ENCODE measurements at places on chromosomes 6 and 20.
A peak's percentile ranks its signal among the peaks of the same experiment; 100 is the strongest.

DNA sequence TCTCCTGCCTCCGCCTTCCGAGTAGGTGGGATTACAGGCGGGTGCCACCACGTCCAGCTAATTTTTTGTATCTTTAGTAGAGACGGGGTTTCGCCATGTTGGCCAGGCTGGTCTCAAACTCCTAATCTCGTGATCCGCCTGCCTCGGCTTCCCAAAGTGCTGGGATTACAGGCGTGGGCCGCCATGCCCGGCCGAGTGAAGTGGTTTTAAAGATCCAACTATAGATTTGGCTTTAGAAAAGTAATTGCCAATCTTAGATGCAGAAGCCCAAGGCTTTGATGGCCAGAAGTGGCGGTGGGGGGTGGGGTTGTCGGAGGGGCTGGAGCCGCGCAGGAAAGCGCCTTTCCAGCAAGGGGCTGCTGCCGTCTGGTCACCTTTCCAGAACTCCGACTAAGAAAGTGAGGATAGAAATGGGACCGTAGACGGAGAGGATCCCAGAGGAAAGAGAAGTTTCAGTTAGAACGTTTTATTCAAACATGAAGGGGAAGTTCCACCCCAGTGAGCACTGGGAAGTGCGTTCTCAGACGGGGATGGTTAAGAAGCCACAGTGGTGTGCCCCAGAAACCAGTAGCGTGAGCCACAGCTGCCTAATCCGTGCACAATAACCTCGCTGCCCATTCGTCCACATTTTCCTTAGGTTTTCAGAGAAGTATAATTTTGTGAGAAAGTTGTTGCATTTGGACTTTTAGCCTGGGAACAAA is 69.7 kb downstream of the DLL1 start:
- no peak for DNase-seq

- no peak for DNase-seq
These were observed 6.6 kb downstream of the HLA-F start for GRCh38 chr6:29729774-29730328.

- DNase-seq = no peak
These were observed 118.1 kb downstream of the QKI start for GRCh38 chr6:163532526-163533078.

GRCh38 chr6:41894366-41895299 is 542 bp downstream of the USP49 start:
- DNase-seq = peak; percentile 5

DNA sequence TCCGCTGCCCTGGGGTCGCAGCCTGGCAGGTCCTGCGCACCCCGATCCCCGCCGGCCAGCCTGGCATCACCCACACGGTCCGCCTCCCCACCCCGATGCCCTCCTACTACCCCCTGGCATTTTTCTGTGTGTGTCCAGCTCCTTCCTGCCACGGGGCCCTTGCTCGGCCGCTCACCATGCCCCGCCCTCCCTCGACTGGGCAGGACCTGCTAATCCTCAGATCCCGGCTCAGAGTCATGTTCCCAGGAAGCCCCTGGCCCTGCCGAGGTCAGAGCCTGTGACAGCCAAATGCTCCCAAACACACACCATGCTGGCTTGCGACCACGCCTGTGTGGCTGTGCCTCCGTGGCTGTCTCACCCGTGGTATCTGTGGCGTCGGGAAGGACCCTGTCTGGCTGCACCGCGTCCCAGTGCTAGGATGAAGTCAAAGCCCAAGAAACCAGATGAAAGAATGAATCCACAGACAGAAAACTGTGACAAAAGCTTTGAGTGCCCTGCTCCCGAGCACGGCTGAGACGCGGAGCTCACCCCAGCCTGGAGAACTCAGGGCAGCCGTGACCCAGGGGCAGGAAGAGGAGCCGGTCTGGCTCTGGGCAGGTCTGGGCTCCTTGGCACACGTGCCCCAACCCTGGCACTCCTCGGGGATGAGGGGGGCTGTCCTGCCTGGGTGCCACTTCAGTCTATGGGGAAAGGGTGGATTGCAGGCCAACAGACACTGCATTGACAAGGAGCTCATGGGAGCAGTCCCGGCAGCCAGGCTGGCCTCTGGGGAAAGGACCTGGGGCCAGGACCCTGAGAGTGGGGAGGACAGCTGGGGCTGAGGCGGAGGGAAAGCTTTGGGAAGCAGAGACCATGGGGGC is 20.8 kb upstream of the SLCO4A1 start:
- DNase-seq = no peak

GRCh38 chr6:66735106-66735890 is 1028.3 kb upstream of the EYS start:
- DNase-seq = no peak

DNA sequence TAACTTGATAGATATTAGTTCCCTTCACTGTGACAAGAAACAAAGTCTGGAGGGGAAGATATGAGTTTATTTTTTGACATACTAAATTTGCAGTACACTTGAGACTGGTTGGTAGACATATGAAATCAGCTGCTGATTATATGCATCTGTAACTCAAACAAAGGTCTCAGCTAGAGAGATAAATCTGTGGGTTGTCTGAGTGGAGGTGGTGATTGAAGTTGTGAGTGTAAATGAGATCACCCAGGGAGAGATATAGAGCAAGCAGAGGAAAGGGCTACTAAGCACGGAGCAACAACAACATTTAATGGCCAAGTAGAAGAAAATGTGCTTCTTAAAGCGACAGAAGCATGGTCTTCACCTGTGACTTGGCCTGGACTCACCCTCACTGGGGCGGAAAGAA is 173.2 kb upstream of the EYA4 start:
- no peak for DNase-seq

DNA sequence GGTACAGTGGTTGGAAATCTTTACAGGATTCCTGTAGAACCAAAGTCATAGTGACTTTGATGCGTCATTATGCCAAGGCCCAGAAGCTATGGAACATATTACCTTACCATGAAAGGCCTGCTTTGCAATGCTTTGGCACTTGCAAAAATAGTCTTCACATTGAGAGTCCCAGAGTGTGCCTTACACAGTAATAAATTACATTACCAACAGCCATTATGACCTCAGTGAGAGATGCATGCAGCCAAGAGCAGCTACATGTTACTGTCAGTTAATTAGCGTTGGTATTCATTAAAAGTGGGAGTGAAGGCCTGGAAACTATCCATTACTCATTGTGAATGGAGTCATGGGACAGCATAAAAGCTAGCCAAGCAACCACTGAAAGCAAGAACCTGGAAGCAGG is 39.2 kb upstream of the HDDC2 start:
- no peak for DNase-seq

DNA sequence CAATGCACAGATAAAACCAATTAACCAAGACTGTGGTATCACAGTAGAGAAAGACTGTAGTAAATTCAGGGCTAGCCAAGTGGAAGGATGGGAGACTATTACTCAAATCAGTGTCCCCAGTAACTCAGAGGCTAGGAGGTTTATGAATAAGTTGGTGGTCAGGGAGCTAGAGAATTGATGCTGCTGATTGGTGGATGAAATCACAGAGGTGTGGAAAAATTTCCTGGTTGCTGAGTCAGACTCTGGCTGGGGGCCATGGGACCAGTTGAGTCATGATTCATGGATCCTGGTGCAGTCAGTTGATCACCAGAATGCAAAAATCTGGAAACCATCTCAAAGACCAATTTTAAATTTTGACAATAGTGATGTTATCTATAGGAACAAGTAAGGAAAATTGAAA is 555.9 kb downstream of the C6orf118 start:
- no peak for DNase-seq

DNA sequence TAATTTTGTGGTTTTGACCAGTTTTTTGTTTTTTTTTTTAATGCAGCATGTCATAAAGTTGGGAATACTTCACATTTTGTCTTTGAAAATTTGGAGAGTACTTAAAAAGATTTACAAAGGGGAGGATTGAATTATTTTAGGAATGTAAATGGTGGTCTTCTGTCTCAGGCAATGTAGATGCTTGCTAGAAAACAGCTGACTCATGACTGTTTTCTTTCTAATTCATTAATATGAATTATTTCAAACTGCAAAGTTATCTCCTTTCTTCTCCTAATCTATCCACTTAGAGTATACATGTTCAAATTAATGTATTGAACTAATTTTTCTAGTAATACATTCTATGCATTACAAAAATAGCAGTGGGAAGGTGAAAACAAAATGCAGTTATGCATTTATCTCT is 24.9 kb downstream of the HCRTR2 start:
- no peak for DNase-seq

- no peak for DNase-seq
These were observed 21.2 kb upstream of the ABT1 start for GRCh38 chr6:26575494-26575939.

GRCh38 chr6:44091981-44092884 is 35.0 kb downstream of the MRPL14 start:
- no peak for DNase-seq

- no peak for DNase-seq
These were observed 917.1 kb downstream of the KIF16B start for GRCh38 chr20:15656124-15656523.

- DNase-seq = no peak
These were observed 34.7 kb upstream of the SYNJ2 start for GRCh38 chr6:157946865-157947532.
